ENCODE measurements at places on chromosomes 1 and 21.

GRCh38 chr1:28519946-28520725, 14.3 kb downstream of the RCC1 start:
- DNase-seq = no peak

DNA sequence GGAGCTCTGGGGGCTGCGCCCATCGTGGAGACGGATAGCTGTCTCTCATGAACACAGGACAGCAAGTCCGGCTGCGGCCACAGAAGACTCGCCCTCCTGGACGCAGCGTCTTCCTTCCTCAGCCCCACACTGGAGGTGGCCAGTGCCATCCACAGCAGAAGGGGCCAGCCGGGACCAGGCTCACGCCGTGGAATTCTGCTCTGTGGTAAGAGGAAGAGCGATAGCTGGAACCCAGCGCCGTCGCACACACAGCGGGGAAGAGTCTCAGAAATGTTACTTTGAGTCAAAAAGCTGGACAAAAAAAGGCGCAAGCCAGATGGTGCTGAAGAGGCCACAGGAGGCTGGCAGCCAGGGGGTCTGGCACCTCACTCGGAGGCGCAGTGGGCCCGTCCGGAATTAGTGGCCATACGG, 113.9 kb upstream of the COL6A1 start:
- no peak for DNase-seq

DNA sequence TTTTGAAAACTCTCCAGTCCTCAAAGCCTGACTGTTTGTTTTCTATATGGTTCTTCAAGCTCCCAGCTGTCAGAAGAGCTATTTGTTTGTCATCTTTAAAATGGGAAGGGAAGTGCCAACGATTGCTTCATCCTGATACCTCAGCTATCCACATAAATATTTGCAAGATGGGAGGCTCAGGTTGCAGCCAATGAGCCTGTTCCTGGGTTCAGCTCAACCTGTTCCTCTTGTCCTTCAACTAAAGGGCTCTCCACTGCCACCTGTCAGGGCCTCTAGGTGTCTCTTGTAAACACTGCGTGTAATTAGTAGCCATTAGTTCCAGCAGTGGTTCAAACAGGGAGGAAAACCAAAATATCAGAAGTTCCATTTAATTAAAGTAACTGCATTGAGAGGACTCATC, 445.1 kb downstream of the AJAP1 start:
- DNase-seq = no peak

DNA sequence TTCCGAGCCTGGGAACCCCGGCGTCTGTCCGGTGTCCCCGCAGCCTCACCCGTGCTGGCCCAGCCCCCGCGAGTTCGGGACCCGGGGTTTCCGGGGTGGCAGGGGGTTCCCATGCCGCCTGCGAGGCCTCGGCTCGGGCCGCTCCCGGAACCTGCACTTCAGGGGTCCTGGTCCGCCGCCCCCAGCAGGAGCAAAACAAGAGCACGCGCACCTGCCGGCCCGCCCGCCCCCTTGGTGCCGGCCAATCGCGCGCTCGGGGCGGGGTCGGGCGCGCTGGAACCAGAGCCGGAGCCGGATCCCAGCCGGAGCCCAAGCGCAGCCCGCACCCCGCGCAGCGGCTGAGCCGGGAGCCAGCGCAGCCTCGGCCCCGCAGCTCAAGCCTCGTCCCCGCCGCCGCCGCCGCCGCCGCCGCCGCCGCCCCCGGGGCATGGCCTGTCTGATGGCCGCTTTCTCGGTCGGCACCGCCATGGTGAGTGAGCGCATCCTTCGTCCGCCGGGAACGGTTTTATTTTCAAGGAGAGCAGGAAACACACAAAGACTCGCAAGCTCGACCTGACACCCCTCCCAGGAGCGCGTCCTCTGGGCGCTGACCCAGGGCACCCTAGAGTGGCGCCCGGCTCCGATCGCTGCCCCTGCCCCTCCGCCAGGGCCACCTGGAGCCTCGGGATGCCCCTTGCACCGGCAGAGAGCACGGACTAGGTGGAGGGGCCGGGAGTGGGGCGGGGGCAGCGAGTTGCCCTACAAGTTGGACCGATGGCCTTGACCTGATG, at the start of gene ABCG1:
Gene ABCG1 (plus strand): TSS at position 305 of the 770 bp plus-strand sequence. CDS start 123 bp downstream, at position 428.
- DNase-seq = no peak

DNA sequence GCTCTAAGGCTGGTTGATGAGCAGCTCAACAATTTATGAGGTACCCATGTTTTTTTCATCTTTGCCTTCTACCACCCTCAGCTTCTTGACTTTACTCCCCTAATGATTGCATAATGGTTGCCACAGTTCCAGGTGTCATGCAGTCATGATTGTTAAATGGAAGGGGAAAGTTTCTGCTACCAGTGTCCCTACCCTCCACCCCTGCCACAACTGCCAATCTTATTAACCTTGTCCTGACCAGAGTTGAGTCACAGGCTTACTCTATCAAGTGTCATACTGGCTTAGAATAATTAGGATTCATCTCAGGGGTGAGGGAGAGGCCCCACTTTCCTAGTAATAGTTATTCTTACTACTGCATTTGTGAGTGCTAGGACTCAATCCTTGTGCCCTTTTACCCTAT, 7.9 kb upstream of the FUBP1 start:
- DNase-seq = no peak

- no peak for DNase-seq
These were observed 22.8 kb downstream of the SLAMF7 start for GRCh38 chr1:160761886-160762285.

DNA sequence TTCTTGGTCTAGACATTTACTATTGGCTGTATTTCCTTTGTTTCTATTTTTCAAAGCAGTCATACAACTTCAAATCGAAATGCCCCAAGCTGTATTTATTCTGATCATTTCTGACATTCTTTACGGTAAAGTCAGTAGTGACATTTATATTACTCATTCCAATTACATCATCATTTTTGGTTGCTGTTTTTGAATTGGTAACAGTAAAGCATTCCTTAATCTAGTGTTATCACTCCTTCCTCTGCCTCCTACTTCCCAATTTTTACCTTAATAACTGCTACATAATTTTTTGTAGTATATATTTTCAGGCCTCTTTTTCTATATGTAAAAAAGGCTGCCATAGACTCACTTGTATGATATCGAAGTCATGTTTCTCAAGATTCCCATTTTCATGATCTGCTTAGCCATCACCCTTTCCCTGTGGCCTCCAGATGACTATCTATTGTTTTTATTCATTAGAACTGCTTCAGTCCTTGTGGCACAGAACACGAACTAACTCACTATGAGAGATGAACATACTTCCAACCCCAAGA, 167.2 kb downstream of the RUNX1 start:
- DNase-seq = peak; percentile 65

- peak; percentile 90 for DNase-seq
These were observed 43.5 kb downstream of the LGR6 start for GRCh38 chr1:202237052-202237451.

DNA sequence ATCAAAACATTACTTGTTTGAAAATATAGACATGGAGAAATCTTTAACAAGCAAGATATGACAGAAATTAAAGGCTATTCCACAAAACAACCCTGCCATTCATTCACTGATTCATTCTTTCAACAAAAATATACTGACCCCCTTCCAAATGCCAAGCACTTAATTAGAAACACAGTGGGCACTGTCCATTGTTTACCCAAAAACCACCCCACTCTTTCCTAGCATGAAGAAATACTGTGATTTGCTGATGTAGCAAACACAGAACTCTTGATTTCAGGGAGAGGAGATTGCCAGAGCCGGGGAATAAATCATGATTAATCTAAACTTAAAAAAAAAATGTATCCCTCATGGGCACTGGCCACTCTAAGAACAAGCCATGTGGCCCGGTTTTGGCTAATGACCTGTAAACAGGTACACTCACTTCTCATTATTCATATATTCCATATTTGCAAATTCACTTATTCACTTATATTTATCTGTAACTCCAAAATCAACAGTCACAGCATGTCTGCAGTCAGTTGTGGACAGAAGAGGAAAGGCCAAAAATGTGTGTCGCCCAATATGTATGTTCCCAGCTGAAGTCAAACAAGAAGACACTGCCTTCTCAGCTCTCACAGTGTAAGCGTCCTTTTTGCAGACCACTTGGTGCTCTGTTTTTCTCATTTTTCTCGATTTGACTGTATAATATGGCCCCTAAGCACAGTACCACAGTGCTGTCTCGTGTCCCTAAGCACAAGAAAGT, 133.1 kb downstream of the SMYD3 start:
- DNase-seq = no peak

- DNase-seq = no peak
These were observed 55.8 kb upstream of the SSBP3 start for GRCh38 chr1:54461731-54462596.

GRCh38 chr1:162561616-162562469, at the start of gene UAP1:
UAP1 (plus strand) TSS chr1:162561722; CDS start chr1:162566069, 4,347 bp downstream.
- peak; percentile 74 for DNase-seq

DNA sequence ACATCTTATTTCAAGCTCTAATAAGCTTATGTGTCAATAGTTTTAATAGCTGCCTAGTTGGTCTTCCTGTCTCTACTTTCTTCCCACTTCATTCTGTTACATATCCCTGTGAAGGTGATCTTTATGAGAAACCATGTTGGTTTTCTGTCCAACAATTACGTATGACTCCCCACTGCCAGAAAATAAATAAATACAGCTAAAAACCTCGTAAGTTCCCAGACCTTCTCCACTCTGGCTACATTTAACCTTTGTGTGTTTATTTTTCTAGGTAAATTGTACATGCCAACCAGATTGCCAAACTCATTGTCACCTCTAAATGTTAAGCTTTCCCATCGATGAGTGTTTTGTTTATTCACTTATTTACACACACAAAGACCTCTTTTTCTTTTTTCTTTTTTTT, 147.2 kb downstream of the CRB1 start:
- no peak for DNase-seq

DNA sequence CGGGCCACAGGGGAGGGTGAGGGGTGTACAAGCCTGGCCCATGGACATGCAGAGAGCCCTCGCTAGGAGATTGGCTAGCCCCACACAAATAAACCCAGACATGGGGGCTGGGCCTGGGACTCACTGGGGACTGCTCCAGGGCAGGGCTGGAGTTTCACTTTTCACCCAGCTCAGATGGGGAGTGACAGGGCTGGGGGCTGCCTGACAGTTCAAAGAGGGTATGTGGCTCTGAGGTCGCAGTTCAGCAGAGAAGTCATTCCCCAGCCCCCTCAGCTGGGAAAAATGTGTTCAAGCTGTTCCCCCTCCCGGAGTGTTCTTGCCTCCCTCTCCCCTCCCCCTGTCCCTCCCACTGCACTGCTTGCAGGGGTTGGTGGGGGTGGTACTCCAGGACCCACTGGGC, 277.1 kb downstream of the TRABD2B start:
- DNase-seq = no peak

- no peak for DNase-seq
These were observed 960.0 kb downstream of the PLA2G4A start for GRCh38 chr1:187788718-187789117.

GRCh38 chr1:223363856-223364684, at the start of gene SUSD4:
SUSD4 (minus strand) TSS chr1:223364176; CDS start chr1:223363425, 751 bp downstream.
- DNase-seq = no peak

DNA sequence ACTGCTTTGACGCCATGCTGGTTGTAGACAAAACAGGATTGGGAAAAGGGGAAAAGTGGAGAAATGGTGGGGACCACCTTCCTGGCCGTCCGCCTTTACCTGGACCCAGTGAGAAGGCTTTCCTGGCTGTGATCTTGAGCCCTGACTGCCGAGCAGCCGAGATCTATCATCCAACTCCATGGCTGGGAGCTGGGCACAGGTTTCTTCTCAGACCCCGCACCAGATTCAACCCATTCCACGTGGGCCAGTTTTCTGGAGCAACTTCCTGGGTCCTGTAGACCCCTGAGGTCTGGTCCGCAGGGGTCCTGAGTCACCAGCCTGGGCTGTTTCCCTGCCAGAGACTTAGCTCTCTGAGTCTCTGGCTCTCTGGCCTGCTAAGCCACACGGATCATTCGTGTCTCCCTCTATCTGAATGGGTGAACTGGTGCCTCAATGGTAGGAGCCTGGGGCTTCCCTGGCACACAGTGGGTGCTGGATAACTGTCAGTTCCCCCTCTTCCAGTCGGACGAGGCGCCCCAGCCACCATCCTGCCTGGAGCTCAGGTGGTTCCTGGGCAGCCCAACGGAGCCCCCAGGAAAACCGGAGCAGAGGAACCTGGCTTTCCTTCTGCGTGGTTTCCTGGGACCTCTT, 4.5 kb upstream of the NPHP4 start:
- DNase-seq = no peak

GRCh38 chr1:178451529-178451928, 45.2 kb downstream of the CLEC20A start:
- no peak for DNase-seq

GRCh38 chr21:38938343-38938742, 132.6 kb downstream of the ETS2 start:
- DNase-seq = peak; percentile 35

- no peak for DNase-seq
These were observed 17.1 kb downstream of the ZBTB17 start for GRCh38 chr1:15958793-15959192.

GRCh38 chr1:181112071-181112929, 23.8 kb downstream of the IER5 start:
- peak; percentile 61 for DNase-seq

GRCh38 chr1:183630748-183631147, 4.8 kb downstream of the ARPC5 start:
- no peak for DNase-seq

GRCh38 chr1:39657923-39658485, 13.9 kb downstream of the NT5C1A start:
- DNase-seq = peak; percentile 95

- DNase-seq = no peak
These were observed 432 bp downstream of the AKT3 start for GRCh38 chr1:243849421-243850201.

GRCh38 chr1:99606306-99606705, 39.6 kb upstream of the PALMD start:
- no peak for DNase-seq

- DNase-seq = no peak
These were observed 72.0 kb downstream of the ZNF281 start for GRCh38 chr1:200337831-200338230.

DNA sequence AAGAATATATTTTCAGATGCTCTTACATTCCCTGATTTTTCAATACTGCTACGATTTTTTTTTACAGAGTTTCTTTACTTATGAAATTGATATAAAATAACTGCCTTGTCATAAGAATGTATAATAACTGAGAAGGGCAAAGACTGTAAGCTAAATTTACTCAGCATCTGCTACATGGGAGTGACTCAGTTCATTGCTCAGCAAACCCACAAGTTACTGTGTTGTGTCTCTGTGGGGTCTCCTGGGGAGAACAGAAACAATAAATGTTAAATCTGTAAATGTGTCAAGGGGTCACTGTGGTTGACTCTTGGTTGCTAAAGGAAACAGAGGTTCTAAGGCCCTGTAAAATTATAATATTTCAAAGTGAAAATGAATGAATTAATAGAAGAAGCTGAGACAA, 210.3 kb upstream of the CACYBP start:
- DNase-seq = no peak

GRCh38 chr1:167443757-167444156, 74.6 kb downstream of the CD247 start:
- no peak for DNase-seq

Data from OCI-M1 (cell line).